ENCODE measurements at places on chromosomes 7 and 10.

DNA sequence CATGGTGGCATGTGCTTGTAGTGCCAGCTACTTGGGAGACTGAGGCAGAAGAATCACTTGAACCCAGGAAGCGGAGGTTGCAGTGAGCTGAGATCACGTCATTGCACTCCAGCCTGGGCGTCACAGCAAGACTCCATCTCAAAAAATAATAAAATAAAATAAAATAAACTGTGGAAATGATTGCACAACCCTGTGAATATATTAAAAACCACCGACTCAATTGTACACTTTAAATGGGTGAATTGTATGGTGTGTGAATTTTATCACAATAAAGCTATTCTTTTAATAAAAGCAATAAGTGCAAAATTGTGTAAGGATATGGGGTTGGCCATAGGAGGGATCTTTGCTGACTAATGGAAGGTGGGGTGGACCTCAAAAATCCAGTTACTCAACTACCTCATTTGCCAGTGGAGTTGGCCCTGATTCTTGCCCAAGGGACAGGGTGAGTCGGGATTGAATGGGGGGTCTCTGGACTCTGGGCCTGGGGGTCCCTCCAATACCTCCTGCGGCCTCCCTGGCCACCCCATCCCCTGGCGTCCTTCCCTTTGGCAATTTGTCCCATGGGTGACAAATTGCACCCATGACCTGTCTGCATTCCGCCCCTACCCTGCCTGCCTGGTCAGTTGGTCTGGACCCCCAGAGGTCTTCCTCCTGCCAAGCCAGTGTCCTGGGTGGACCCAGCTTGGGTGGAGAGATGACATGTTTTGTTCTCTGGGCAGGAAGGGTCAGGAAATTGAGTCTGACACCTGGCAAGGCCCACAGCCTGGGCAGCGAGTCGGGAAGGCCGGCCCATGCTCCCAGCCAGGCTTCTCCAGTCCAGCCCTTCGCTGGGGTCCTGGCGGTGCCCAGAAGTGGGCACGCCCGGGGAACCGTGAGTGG lies 61.7 kb upstream of the ELN start:
- DNase-seq: no peak

GRCh38 chr7:74364061-74364460 lies 74.9 kb downstream of the CLIP2 start:
- no peak for DNase-seq

GRCh38 chr10:101014230-101014884 lies 14.7 kb downstream of the LZTS2 start:
- no peak for DNase-seq

DNA sequence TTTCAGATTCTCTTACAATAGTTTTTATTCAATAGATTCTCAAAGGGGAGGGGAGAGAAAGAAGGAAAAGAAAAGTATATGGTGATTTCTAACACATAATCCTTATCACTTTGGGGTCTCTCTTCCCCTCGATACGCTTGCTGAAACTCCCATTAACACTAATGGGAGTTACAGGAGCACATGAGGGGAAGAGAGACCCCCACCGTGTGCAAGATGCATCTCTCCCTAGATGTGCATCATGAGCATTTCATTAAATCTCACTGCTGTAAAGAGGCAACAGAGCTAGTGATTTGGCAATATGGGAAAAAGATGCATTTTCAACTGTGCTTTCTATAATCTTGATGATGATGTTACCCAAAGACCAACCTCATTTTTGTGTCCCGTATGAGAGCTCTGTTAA lies 177.4 kb downstream of the SKAP2 start:
- no peak for DNase-seq

GRCh38 chr10:73168465-73168803 lies 515 bp downstream of the FAM149B1 start:
- DNase-seq: no peak

DNA sequence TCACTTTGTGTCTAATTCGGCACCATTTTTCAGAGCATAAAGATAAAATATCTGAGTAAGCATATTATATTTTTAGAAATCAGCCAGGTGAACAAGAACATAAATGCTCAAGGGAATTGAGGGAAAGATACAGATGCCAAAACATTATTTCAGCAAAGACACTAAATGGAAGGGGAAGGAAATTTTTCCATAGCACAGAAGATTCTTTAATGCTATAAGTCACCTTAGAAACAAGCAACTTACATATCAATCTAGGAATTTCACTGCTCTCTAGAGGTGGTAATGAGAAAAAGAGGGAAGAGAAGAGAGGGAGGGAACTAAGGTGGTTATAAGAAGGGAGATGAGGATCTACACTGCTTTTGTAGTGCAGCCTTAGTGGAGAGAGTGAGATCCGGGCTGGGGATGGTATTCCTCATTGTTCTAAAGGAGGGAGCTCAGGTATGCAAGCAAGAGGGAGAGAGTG lies 20.4 kb downstream of the ZNF365 start:
- no peak for DNase-seq

DNA sequence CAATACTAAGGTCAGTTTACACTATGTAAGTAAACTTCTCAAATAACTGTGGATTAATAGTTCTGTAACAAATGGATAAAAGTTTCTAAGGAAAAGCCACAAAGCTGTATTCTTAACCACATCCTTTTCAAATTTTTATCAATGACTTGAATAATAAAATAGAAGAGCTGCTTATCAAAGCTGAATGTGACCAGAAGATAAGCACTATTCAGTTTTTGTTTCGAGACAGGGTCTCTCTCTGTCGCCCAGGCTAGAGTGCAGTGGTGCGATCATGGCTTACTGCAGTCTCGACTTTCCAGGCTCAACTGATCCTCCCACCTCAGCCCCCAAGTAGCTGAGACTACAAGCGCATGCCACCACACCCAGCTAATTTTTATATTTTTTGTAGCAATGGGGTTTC lies 17.0 kb downstream of the UPF2 start:
- DNase-seq: no peak

DNA sequence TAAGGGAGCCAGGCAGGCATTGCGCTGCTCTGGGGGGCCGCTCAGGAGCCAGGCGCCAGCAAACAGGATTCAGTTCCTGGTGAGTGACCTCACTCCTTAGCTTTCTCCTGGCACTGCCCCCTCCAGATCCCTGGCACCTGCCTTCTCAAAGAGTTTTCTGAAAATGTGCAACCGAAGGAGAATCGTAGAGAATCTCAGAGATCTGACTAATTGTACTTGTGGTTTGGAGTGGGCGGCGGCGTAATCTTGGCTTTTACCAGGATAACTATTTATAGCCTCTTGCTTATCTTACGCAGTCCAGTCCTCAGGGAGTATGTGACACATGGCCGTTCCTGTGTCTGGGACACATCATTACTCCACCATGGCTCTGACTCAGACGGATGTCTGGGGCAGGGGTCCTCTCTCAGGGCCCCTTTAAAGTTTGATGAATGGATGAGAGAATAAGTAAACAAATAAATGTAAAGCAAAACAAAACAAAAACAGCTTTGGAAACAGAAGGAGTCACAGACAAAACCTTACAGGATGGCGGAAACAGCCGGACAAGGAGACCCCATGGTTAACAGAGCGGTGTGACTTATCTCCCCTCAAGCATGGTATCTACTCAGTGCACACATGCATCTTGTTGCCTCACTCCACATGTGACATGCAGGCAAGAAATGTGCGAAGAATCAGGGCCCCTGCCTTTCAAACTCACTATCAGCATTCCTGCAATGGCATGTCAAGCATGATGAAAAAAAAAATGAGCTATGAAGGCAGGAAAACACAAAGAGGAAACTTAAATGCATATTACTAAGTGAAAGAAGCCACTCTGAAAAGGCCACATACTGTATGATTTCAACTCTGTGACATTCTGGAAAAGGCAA lies 99.7 kb downstream of the TNS3 start:
- no peak for DNase-seq

DNA sequence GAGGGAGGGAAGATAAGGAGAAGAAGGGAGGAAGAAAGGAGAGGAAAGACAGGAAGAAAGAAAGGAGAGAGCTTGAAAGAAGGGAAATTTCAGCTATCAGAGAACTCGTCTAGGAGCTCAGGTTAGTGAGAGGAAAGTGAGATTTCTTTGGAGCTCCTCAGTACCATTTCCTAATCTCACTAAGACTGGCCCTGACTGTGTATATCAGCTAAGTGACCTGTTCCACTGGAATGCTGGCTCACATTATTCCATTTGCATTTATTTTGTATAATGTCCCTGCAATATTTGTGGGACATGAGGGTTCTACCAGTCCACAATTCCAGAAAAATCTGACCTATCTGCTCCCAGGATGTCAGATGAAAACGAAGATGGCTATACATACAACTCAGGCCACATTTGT lies 114.7 kb upstream of the CELF2 start:
- no peak for DNase-seq

GRCh38 chr10:24209432-24209771 lies 464 bp downstream of the KIAA1217 start:
- no peak for DNase-seq

DNA sequence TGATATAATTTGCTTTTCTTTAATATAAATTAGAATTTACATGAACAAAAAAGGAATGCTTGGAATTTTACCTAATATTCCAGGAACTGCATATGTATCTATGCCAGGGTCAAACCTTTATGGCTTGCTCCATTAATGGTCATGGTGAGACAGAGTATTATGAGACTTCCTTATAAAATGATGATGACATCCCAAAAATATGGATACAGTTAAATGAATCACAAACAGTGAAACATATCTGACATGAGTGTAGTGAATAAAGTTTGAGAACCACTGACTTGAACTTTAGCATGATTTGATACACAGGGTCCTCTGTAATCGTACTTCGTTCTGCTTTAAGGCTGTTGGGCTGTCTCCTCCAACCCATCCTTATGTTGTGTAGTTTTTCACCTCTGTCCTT lies 51.8 kb downstream of the MARCHF5 start:
- no peak for DNase-seq

GRCh38 chr7:92246360-92247101 lies 757 bp downstream of the ANKIB1 start:
- DNase-seq: no peak

DNA sequence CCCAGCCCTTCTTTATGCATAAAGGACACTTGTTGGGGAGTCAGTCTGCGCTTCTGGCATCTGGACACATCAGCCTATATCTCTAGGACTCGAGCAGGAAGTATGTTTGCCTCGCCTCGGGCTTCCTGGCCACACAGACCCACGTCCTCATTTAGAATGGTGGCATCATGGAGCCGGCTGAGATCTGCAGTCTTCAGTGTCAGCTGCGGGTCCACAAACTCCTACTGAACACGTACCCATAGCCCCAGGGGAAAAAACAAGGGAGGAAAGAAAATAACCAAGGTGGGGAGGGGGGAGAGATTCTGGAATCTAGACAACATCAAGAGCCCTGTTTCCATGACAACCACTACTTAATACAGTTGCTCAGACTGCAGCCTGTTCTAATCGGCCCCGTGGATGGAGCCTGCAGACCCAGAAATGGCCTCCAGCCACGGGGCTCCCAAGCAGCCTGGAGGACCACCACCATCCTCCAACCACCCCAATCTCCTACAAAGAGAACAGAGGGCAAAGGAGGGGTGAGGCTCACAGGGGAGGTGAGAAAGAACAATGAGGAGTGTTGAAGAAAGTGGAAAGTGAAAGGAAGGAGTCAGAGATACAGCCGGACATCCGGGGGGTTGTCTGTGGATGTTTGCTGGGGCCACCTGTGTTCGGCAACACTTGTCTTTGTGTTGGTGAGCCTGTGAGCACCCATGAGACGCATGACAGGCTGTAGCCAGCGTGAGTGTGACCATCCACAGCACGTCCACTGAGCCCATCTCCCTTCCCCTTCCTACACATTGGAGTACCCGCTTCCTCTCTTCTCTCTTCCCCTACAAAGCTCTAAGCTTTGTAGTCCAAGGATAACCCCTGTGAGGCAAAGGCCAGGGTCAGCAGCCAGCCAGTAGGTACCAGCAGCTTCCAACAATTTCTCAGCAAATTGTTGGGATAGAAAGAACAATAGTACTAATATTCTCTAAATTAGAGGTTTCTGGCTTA lies 141.0 kb downstream of the PLXNA4 start:
- no peak for DNase-seq

DNA sequence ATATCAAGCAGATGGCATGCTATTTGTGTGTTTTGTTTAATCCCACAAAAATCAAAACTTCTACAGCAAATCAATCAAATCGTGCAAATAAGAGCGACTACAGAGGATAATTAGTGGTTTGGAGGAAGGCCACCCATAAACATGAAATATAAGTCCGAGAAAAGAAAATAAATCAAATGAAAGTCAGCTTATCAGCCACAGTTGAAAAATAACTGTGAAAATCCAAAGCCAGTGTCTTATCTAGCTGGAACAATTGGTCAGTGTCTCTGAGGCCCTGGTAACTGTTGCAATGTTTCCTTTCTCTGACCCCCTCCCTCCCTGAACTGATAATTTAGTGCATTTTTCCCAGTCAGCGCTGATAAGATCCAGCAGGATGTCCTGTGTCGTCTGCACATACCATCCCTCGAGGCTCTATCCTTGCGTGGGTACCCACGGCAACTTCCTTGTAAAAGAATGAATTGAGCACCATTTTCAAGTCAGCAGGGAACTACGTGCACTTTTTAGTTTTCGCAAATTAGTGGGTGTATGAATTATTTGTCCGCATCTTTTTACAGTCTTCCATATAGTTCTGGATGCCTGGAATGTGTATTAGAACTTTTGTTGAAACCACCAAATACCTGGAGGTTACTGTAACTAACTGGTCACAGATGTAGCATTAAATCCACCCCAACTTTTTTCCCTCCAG lies 10.8 kb upstream of the JCAD start:
- DNase-seq: no peak

DNA sequence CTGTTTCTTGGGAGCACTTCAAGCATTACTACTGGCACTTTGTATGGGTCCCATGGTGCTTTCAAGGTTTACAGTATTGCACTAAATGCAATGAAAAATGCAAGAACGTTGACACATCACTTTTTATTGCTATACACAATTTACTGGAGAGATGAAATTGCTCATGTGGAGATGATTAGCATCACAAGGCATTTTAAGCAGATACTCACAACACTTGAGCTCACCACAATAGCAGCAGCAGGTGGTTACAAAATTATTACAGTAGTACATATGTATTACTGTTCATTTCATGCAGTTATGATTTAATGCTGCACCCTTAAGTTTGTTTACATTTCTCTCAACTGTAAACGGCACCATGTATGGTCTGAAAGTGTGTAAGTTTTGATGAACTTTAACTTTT lies 537.7 kb downstream of the GRM8 start:
- peak; percentile 86 for DNase-seq

DNA sequence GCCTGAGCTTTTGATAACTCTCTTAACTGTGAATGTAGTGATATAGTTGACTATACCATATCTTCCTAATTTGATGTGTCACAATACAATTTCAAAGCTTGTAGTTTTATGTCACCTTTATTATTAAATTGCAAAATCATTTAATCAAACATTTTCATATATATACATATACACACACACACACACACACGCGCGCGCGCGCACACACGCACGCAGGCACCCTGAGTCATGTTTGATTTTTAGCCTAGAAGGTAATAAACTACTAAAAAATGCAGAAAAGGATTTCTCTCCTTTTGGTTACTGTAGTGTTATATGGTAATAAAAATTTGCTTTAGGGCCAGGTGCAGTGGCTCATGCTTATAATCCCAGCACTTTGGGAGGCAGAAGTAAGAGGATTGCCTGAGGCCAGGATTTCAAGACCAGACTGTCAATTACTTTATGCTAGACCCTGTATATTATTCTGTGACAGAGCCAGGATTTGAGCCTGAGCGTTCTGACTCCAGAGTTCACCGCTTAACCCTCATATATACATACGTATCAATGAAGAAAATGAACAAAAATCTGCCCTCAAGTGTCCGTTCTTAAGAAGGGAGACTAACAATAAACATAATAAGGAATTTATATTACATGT lies 89.6 kb downstream of the PODXL start:
- no peak for DNase-seq
